ENCODE measurements at places on chromosomes 3 and 15. TPM values are rescaled to one million over a fixed set of nuclear protein-coding genes. Genes with fewer than 3 reads are reported as not detected.
A peak's percentile ranks its signal among the peaks of the same experiment; 100 is the strongest.

Gene ZNF502
- 1.5 TPM for total RNA-seq

GRCh38 chr15:31081588-31082250 lies 19.8 kb downstream of the TRPM1 start:
- no peak for ATAC-seq

DNA sequence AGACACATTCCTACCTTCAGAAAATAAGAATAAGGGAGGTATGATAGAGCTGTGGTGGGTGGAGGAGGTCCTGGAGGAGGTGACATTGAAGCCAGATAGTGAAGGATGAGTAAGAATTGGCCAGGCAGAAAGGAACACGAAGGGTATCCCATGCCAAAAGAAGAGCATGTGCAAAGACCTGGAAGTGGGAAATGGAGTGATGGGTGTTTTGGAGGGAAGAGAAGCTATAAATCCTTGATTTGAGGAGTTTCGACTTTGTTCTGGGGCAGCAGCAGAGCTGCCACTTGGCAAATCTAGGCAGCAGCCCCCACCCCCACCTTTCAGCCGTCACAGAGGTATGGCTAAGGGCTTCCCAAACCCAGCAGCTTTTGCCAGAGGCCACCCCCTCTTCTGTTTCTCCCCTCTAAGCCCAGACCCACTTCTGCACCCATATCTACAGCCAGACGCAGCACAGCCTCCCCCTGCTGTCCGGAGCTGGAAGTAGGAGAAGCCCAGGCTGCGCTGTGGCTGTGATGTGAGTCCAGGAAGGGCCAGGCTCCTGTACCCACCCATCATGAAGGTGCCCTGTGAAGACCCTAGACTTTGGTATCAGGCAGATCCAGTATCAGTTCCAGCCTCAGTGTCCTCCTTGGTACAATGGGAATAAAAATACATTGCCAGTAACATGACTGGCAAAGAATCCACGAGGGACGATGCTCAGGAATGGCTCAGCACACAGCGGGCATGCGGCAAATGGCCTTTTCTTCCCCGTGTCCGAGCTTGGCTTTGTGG lies 188.7 kb upstream of the LINGO1 start:
- ATAC-seq: peak; percentile 50

GRCh38 chr3:152683521-152683999 lies 151.4 kb upstream of the P2RY1 start:
- ATAC-seq: no peak

Gene UBAP1L
- 5.2 TPM for total RNA-seq

GRCh38 chr3:30886888-30887287 lies 7.6 kb downstream of the GADL1 start:
- ATAC-seq: no peak

Gene SIDT1
- total RNA-seq: 20.8 TPM

- no peak for ATAC-seq
These were observed 6.3 kb downstream of the FRMD5 start for GRCh38 chr15:44188795-44189194.

DNA sequence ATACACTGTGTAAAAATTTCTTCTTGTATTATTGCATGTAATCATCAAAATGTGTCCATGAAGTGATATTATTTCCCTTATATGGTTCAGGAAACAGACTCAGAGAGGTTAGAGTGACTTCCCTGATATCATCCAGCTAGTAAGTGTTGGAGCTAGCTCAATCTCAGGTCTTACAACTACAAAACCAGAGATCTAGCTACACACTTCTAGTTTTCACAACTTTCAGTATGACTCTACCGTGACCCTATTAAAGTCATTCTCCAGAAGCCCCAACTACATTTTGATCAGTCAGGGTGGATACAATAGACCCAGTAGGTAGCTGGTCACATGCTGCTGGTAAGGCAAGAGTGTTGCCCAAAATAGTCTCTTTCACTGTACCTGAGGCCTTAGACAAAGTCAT lies 165.3 kb downstream of the GOLIM4 start:
- ATAC-seq: no peak

DNA sequence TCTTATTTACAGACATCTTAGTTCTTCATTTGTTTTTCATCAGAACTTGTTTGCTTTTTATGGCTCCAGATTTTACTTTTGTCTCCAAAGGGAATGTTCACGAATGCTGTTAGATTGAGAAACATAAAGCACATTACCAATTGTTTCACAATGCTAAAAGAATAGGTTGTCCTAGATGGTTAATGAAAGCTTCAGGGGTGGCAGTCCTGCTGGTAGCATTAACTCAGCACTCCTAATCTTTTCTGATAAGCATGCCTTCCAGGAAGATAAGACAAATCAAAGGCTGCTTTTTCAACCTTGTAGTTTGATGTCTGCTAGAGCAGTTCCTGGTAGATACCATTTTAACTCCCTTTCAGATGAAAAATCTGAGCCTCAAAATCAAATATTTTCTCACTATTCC lies 619.4 kb downstream of the PYDC2 start:
- no peak for ATAC-seq

Gene FBXW12
- total RNA-seq: not detected

Measured in activated T-helper 17 cell treated with anti-CD3 and anti-CD28 coated beads, Interleukin-2, amount 50 U/mL, for 72 hours (primary cell).